ENCODE measurements at places on chromosomes 12 and 14.

GRCh38 chr14:59309291-59309900, 120.9 kb downstream of the DAAM1 start:
- no peak for DNase-seq

DNA sequence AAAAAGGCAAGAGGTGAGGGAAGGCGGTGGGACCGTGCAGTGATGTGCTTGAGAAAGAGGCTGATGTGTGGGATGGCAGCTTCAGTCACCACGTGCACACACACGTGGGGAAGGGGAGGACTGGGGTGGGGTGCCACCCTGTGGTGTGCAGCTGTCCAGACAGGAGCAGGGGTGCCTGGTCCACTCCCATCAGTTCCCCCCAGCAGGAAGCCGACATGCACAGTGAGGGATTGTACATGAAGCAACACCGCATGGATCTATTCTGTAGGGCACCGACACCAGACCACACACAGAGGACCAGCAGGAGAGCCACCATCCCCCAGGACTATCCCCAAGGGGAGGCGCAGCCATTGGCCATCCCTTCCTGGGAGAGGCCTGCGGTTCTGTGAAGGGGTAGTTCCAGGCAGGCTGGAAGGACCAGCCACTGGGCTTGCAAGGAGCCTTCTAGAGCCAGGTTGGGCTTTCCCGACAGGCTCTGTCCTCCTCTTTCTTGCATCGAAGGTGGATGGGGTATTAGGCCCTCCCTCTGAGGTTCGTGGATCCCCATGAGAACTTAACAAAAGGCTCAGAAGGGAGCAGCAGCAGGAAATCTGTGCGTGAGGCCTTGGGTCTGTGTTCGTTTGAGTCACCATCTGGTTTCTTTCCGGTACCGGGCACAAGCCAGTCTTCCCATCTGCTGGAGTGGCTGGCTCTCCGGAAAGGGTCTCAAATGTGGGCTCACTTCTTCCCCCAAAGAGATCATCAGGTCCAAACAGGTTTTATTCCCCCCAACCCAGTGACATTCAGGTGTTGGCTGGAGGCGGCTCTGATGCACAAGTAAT, 59.8 kb downstream of the PLEKHG3 start:
- no peak for DNase-seq

DNA sequence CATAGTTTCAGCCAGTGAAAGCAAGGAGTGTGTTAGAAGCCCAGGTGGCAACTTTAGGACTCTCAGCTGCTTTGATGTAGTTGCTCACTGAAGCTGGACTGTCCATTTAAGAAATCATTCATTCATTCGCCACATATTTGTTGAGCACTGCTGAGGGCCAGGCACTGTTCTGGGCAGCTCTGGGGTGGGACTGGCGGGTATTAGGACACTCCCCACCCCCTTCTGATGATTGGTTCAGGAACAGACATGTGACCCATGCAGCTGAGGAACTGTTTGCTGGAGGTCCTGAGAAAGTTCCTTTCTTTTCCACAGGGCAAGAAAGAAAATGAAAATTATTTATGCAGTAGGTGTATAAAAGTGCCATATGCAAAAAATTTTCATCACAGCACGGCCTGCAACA, 70.3 kb upstream of the CHST11 start:
- no peak for DNase-seq

GRCh38 chr12:53788892-53789291, 37.1 kb upstream of the CISTR start:
- DNase-seq, result no peak

GRCh38 chr12:75489187-75489586, 8.6 kb downstream of the GLIPR1 start:
- no peak for DNase-seq

DNA sequence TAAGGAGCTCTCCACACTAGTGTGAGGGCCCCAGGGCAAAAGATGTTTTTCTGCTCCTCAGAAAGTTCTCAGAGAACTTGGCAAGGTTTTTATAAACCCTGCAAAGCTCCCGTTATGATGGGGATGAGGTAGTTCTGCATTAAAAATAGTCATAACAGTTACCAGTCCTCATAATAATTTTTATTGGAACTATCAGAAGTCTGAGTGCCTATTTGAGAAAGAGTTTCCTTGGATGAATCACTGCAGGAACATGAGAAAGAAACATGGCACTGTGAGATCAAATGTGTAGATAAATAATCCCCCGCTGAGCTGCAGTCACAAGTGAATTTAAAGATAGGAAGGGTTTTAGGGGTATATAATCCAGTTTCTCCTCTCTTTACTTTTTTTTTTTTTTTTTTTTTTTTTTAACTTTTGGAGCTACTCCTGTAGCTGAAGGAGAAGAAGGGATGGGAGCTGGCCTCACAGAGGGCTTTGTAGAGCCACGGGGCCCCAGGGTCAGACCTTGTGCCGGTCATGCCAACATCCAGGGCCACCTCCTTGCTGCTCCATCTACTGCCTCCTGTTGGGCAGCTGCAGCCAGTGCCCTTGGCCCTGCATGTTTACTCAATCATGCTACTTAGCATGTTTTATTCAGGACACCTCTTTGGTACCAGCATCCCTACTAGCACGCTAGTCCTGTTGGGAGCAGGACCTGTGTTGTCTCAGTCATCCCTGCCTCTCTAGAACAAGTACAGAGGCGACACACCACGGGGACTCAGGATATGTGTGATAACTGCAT, 39.5 kb downstream of the EVL start:
- no peak for DNase-seq

GRCh38 chr12:42742716-42743115, 153.2 kb upstream of the PRICKLE1 start:
- no peak for DNase-seq

GRCh38 chr12:70798016-70798783, 122.3 kb downstream of the PTPRR start:
- DNase-seq, result no peak

GRCh38 chr14:36097356-36097755, 79.2 kb downstream of the PTCSC3 start:
- DNase-seq, result no peak

DNA sequence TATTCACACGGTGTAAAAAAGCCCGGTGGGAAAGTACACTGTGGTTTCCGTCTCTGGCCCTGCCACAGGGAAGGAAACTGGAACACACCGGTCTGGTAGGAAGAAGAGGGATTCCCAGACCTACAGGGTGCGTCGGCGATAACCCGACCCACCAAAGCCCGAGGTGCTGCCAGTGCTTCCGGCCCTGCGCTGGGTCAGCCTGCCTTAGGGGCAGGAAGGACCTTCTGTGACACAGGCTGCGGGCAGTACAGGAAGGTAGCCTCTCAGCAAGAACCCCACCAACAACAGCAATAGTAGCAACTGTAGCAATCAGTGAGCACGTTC, 169.5 kb upstream of the FKBP4 start:
- no peak for DNase-seq

All from Right ventricle myocardium inferior (tissue), 1 donor.